Panc1 (cell line): ENCODE measurements at places on chromosomes 16 and 17. TPM values are rescaled to one million over a fixed set of nuclear protein-coding genes. Genes with fewer than 3 reads are reported as not detected.

GSDMA gene
- total RNA-seq = not detected

CLEC18B gene
- not detected for total RNA-seq

SSTR5 gene
- total RNA-seq = 2.8 TPM

TBX2 gene
- 35.6 TPM for total RNA-seq

SLC35B1 gene
- total RNA-seq = 84.6 TPM

OR2C1 gene
- not detected for total RNA-seq

CBX2 gene
- 9.0 TPM for total RNA-seq

GPR179 gene
- total RNA-seq = 0.03 TPM

CD19 gene
- not detected for total RNA-seq

CLEC18A gene
- 0.46 TPM for total RNA-seq

IL34 gene
- total RNA-seq = 5.8 TPM

UBB gene
- 1,654 TPM for total RNA-seq

CLN3 gene
- total RNA-seq = 60.9 TPM

CDIP1 gene
- total RNA-seq = 26.8 TPM

NHLRC4 gene
- 4.0 TPM for total RNA-seq

SLC46A1 gene
- total RNA-seq = 16.9 TPM

CDH1 gene
- total RNA-seq = 65.8 TPM

OSBPL7 gene
- 9.1 TPM for total RNA-seq

CA5A gene
- not detected for total RNA-seq

BCAR1 gene
- 120 TPM for total RNA-seq

RNU2-1 gene
- 4,481 TPM for total RNA-seq

CHRNB1 gene
- 14.3 TPM for total RNA-seq

LLGL2 gene
- total RNA-seq = 201 TPM

CTRB1 gene
- total RNA-seq = 2.7 TPM

KRTAP16-1 gene
- total RNA-seq = not detected

LPCAT2 gene
- 62.1 TPM for total RNA-seq

WDR45B gene
- total RNA-seq = 132 TPM

CHD9NB gene
- total RNA-seq = 0.64 TPM

PERCC1 gene
- not detected for total RNA-seq

MYH8 gene
- total RNA-seq = not detected

NCBP3 gene
- total RNA-seq = 28.1 TPM

KRT39 gene
- total RNA-seq = not detected

TBX4 gene
- total RNA-seq = not detected

EFNB3 gene
- total RNA-seq = 2.5 TPM

TEX14 gene
- not detected for total RNA-seq

KRTAP17-1 gene
- total RNA-seq = not detected

ADAD2 gene
- not detected for total RNA-seq

HEATR3 gene
- 18.6 TPM for total RNA-seq

CDK5RAP3 gene
- total RNA-seq = 193 TPM

PTRH2 gene
- total RNA-seq = 40.2 TPM

MAP2K4 gene
- 16.8 TPM for total RNA-seq

NDRG4 gene
- total RNA-seq = 5.1 TPM

NOMO2 gene
- total RNA-seq = 293 TPM

SDR42E1 gene
- 0.33 TPM for total RNA-seq

NUDT21 gene
- 97.6 TPM for total RNA-seq

ABCA6 gene
- total RNA-seq = 0.46 TPM

INCA1 gene
- 1.7 TPM for total RNA-seq
